ENCODE measurements at places on chromosomes 2 and 18.
A peak's percentile ranks its signal among the peaks of the same experiment; 100 is the strongest.

- peak; percentile 62 for DNase-seq
Observed at GRCh38 chr2:219289537-219290361, 10.6 kb downstream of the DNAJB2 start.

DNA sequence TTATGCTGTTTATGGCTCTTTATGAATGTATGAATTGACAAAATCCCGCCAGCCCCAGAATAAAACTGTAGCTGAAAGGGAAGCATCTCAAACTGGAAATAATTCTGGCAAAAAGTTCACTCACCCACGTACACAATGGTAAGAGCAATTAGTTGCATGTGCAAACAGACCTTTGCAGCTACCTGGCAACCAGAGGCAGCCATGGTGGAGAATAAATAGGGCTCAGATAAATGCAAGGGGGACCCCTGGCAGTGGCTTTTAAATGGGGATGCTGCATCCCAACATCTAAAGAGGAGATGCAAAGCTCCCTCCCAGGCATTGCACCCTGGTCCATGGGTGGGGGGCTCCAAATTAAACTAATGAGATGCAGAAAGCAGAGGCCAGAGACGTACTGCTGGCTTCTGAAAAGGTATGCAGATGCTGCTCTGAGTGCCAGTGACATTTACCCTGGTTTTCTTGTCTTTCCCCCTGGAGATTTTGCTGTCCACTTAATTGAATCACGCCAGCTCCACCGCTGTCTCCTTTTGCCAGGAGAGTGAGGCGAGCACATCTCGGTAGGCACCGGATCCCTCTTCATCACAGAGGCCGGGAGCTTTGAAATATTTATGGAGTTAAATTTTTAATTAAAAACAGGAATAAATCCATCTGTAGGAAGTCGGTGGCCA lies 126.6 kb upstream of the NRP2 start:
- DNase-seq, result peak; percentile 61

- DNase-seq, result no peak
Observed at GRCh38 chr2:216687646-216688045, 7.7 kb downstream of the IGFBP5 start.

GRCh38 chr2:162382278-162382677 lies 38.3 kb downstream of the GCA start:
- DNase-seq, result peak; percentile 12

- DNase-seq, result no peak
Observed at GRCh38 chr2:31013301-31013700, 124.9 kb downstream of the GALNT14 start.

DNA sequence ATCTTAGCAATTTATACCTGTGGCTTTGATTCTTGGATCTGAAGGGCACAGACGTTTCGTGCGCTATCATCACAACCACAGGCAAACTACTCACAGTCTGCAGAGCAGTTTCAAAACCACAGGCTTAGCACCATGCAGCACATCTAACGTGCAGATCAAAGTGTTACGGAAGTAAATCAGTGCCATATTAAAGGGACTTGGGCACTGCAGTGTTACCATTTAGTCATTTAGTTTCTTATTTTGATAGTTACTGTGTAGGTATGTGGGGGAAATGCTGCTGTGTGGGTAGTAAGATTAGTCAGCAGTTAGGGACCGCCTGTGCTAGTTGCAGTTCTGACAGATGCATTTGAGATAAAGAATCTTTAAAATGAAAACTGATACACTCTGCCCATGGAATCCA lies 384.0 kb downstream of the NBAS start:
- no peak for DNase-seq

- DNase-seq, result no peak
Observed at GRCh38 chr18:23258566-23259469, 123.5 kb downstream of the CABLES1 start.

- DNase-seq, result no peak
Observed at GRCh38 chr2:135512099-135512498, 18.9 kb downstream of the ZRANB3 start.

GRCh38 chr2:154455866-154456265 lies 242.6 kb upstream of the KCNJ3 start:
- no peak for DNase-seq

GRCh38 chr2:99489063-99489760 lies 605 bp downstream of the REV1 start:
- peak; percentile 78 for DNase-seq

DNA sequence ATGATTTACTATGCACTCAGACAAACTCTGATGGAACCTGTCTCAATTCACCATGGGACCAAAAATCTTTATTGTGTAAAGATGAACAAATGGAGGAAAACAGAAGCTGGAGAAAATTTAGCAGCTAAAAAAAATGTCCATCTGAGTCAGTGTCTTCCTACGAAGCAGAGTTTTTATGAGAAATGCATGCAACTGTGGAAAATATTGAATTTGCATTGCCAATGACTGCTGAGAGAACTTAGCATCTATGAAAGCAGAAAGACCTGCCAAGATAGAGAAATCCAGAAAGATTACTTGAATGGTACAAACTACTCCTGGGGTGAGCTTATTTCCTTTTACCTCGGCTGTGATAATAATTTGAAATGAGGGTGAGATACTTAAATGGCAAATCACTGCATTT lies 289.7 kb upstream of the GCFC2 start:
- no peak for DNase-seq

GRCh38 chr18:44709307-44710126 lies 28.8 kb downstream of the SETBP1 start:
- no peak for DNase-seq

GRCh38 chr18:49798001-49798400 lies 15.3 kb downstream of the ACAA2 start:
- DNase-seq, result no peak

DNA sequence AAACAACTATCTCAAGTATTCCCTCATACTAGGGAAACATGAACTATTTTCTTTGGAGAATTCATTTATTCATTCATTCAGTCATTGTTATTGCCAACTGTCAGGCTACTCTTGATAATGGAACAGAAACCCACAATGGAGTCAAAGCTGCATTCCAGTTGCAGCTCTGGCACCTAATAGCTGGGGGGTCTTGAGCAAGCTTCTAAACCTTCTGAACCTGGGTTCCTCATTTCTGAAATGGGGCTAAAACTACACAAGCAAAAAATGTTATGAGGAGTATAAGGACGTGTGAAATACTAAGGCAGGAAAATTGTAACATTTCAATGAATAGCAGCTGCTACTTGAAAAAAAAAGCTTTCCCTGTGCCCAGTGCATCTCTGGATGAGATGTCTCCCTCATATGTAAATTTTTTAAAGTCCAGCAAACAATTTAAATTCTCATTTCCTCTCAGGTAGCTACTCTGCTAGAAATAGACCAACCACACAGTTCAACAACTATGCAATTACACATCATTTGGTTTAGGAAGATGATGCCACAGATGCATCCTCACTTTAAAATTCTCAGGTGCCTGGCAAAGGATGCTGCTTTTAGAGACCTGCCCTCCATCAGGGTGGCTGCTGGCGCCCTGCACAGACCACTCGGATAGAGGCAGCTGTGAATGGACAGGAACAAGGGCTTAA lies 38.5 kb downstream of the SPRED2 start:
- DNase-seq, result no peak

- DNase-seq, result no peak
Observed at GRCh38 chr2:56040834-56041233, 117.3 kb upstream of the EFEMP1 start.

- DNase-seq, result no peak
Observed at GRCh38 chr2:107808959-107809358, 17.7 kb upstream of the RGPD4 start.

- no peak for DNase-seq
Observed at GRCh38 chr2:128685841-128686496, 367.3 kb upstream of the HS6ST1 start.

DNA sequence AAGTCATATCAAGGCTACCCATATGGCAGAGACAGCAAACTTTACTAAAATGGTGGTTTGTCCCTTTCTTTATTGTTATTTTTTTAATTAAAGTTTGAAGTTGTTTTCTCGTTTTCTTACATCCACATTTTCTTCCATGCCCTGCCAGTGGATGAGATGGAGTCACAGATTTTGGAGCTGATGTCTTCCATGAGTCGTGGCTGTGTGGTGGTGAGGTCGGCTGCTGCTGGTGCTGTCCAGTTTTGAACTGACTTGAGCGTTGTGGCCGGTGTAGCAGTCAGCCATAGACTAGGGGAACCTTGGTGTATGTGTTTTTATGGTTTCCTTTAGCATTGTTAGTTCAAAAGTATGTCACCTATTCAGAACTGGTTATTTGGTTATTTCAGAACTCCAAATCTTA lies 182.8 kb downstream of the SH3RF3 start:
- DNase-seq, result no peak

- no peak for DNase-seq
Observed at GRCh38 chr2:174002679-174003078, 37.5 kb upstream of the SP3 start.

DNA sequence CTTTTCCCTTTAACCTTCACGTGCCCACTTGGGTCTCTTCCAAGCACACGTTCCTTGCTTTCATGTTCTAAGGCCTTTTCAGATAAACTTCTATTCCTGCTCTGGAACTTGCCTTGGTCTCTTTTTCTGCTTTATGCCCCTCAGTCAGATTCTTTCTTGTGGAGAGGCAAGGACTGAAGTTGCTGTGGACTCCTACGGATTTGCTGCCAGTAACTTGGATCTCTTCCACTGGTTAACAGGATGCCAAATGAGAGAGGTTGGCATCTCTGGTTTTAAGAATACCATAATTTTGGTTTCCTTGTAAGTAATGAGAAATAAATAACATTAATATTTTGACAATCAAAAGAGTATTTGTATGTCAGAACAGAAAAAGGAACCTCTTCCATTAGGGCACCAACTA lies 33.0 kb downstream of the COMMD1 start:
- DNase-seq, result no peak

DNA sequence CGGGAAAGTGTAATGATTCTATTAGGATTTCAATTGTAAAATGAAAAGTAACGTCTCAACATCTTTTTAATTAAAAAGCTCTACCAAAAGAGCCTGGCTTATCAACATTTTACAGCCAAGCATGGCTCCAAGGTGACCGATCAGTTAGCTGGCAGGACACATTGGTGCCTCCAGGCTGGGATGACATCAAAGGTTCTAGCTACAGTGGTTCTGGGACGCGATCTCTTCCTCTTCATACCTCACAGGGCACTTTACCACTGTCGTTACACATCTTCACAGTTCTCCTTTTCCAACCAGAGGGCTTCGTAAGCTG lies 693 bp downstream of the ORC2 start:
- no peak for DNase-seq

GRCh38 chr2:86414996-86415395 lies 26.2 kb upstream of the KDM3A start:
- peak; percentile 66 for DNase-seq

DNA sequence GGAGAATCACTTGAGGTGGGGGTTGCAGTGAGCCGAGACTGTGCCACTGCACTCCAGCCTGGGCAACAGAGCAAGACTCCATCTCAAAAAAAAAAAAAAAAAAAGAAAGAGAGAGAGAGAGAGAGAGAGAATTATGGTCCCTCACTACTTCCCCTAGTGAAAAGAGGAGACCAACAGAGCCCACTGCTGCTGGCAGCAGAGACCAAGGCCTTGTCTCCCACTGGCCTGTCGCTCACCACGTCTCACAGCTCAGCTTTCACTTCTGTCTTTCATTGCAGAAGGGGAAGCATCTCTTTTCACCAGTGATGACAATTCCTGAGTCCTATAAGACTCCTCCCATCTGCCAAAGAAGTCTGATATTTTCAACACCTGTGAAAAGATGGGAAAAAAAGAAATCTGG lies 81.3 kb downstream of the CLHC1 start:
- DNase-seq, result no peak

DNA sequence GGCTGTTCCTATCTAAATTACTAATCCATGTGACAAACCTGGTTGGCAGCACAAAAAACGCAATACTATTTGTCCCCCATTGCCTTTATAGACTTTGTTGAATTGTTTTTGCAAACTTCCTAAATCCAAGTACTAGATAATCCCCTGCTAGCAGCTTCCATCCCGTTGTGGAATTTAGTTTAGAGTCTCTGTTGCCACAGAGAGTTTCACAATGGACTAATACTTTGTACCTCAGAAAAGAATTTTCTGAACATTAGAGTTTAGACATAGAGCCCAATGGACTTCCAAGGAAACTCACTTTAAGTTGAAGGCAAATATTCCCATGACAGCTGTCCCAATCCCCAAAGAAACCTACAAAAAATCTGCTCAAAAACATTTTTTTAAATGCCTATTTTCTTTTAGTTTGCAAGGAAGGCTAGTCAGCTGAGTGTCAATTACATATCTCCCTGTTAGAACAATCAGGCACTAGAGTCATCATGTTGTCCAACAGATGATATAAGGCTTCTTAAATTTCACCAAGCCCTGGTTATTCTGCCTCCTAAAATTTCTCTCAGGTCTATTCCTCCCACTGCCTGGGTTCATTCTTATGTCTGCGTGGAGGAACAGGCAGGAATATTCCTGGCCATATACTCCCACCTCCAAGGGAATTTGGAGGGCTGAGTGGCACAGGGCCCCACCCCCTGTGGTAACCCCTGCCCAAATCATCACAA lies 27.2 kb downstream of the RNF152 start:
- no peak for DNase-seq

DNA sequence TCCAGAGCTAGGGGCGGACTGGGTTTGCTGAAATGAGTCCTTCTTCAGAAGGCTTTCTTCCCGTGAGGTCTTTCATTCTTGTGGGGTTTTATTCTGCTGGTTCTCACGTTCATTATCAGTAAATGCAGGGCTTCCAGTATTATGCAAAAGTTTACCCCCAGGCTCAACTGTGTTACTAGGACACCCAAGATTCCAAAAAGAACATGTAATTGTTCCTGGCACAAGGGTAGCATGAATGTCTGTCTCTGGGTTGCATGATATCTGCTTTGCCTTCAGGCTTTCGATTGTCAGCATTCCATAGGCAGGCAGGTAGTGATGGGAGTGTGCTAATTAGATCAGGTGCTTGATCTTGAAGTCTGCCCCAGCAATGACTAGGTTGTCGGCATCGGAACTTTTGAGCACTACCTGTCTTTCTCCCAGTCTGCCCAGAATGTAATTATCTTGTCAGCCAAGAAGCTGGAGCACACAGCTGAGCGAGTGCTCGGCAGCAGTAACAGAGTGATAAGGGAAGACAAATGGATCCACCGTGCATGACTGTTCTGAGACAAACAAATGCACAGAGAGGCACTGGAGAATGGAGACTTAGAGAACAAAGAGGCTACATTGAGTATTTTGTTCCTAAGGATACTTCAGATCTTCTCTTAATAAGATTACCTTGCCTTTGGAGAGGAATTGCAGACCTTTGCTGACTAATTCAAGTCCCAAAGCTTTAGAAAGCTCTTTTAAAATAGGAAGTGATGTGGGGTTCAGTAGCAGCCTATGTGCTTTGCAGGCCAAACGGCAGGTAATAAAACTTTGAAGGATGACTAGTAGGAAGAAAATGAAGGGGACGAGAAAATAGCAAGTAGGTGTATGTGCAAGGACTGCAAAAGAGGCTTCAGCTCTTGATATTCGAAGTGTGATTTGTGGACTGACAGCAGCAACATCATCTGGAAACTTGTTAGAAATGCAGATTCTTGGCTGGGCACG lies 41.9 kb downstream of the ITGB6 start:
- peak; percentile 40 for DNase-seq

DNA sequence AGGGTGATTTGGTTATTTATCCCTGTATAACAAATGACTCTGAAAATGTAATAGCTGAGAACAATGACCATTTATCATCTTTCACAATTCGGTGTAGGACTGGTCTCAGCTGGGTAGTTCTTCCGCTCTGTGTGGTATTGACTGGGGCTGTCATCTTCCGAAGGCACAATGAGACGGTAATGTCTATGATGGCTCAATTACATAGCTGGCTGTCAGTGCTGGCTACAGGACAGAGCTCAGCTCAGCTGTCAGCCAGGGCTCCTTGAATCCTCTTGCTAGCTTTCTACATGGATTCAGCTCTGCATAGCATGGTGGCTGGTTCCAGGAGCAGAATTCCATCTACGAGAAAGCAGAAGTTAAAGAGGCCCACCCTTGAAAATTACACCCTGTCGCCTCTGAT lies 483.8 kb downstream of the TDRD15 start:
- DNase-seq, result peak; percentile 43

GRCh38 chr2:232325324-232326273 lies 53.0 kb upstream of the ALPP start:
- peak; percentile 77 for DNase-seq

All from eye (tissue), 1 donor.